Kidney glomerular epithelial cell (primary cell): ENCODE measurements at places on chromosomes 2 and 18.

DNA sequence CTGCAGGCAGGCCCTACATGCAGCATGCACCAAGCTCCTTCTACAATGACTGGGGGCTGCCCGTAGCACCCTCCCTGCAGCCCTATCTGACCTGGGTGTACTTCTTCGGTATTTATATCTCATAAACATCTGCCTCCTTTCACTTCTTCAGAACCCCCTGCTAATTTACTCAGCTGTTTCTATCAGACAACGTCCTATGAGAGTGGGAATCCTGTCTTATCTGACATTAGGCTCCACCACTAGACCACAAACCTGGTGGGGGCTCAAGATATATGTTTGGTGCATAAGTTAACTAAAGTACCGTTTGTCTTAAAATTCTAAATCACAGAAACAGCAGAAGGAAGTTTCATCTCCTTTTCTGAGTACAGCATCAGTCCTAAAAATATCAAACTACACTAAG lies 10.6 kb downstream of the HSBP1L1 start:
- no peak for DNase-seq

- no peak for DNase-seq
These were observed 24.9 kb downstream of the FHL2 start for GRCh38 chr2:105373895-105374401.

DNA sequence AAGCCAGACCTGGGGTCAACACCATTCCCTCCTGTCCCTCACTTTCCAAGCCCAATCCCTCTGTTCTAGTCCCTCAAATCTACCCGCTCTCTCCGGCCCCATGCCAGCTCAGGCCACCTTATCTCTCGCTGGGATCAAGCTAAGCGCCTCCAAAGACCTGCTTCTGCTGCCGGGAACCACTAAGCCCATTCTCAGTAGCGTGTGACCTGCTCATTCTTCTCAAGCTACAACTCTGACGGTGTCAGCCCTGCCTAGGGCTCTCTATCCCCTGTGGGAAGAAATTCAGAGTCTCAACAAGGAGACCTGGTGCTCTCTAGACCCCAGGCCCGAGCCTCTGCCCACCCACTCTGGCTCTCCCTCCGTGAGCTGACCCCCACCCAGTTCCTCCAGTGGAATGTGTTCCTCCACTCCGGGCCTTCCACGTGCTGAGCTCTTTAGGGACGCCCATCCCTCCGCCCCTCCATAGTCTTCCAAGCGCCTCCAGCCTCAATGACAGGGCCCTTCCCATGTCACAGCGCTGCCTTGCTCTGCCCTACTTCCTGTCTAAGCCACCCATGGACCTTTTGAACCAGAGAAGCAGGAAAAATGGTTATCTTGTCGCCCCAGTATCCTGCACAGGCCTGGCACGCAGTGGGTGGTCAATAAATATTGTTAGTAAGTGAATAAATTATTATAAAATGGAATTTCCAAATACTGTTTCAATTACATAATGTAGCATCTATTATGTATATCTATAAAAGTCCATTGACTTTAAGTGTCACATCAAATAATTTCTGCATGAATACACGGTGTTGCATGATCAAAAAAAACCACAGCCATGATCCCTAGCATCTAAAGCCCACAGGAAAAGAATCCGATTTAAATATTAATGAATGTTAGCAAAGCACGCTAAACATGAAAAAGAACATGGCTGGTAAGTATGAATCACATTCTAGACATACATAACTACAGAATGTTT lies 127.6 kb downstream of the ZNF516 start:
- DNase-seq: no peak

DNA sequence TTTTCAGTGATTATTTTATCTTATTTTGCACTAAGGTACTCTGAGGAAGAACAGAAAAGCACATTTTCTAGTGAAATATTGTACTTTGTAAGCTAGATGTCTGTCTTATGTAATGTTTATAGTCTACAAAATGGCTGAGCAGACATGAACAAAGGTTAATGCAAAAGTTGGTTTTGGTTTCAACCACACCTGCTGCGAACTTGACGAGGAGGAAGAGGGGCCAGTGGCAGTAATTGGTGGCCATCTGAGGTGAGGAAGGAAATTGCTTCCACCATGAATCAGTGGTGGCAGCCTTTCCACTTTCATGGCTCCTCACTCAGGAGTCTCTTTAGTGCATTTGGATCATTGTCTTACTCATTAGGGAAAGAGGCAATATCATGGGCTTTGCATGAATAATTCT lies 894.2 kb downstream of the CNTNAP5 start:
- no peak for DNase-seq

DNA sequence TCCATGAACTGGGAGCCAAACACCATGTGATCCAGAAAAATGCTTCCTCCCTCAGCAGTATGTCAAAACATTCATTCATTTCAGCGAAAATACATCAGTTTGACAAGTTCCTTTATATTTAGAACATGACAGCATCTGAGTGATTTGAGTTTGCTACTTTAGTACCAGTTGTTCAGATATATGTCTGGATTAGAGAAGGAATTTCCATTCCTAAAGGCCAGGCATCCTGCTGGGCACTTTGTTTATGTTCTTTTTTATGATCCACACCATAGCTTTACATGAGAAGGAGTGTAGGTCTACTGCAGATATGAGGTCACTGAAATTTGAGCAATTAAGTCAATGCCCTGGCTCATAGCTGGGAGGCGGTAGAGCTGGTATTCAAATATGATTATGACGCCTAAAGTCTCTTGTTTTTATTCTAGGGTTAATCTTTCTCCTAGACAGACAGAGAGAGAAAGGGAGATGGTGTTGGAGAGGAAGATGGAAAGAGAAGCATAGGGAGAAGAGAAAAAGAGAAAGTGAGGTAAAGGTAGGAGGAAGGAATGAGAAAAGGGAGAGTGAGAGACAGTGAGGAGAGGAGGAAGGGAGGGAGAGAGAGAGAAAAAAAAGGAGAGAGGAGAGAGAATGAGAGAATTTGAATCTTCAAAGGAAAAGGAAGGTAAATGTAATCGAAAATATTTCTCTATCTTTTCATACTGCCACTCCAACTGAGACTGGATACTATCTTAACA lies 839.5 kb upstream of the FANCL start:
- no peak for DNase-seq

DNA sequence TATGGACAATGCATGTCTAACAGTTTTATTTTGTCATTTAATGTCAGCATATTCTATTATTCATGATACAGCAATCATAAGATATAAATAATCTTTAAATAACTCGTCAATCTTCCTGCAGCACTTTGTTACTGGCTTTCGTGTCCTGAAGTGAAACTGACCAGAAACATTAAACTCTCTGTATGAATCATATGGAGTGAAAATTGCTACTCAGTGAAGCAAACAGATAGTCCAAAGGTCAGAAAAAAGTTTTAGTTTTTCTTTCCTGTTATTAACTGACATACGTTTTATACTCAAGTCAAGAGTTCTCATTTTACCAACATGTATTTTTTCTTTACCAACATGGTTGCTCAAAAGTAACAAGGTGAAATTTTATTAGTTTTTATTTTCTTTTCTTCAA lies 106.8 kb upstream of the GALNT5 start:
- peak; percentile 18 for DNase-seq

GRCh38 chr2:236939721-236940231 lies 145.9 kb upstream of the COPS8 start:
- DNase-seq: no peak

- DNase-seq: no peak
These were observed 7.8 kb downstream of the GLS start for GRCh38 chr2:190888449-190888848.

GRCh38 chr2:47167149-47167548 lies 12.0 kb upstream of the STPG4 start:
- no peak for DNase-seq

GRCh38 chr2:102872388-102872787 lies 110.6 kb downstream of the TMEM182 start:
- no peak for DNase-seq

- no peak for DNase-seq
These were observed 233.7 kb downstream of the TWIST2 start for GRCh38 chr2:239081622-239082021.

- DNase-seq: no peak
These were observed 18.6 kb downstream of the MBOAT2 start for GRCh38 chr2:8984855-8985254.

DNA sequence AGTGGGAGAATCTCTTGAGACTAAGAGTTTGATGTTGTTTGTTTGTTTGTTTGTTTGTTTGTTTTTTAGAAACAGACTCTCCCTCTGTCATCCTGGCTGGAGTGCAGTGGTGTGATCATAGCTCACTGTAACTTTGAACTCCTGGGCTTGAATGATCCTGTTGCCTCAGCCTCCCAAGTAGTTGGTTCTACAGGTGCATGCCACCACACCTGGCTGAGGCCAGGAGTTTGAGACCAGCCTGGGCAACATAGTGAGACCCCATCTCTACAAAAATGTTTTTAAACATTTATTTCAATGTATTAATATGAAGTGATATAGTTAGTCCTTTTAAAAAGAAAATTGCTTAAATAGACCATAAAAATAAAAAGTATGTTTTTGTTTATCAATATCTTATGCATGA lies 35.6 kb downstream of the MAP3K19 start:
- DNase-seq: no peak

- no peak for DNase-seq
These were observed 533 bp downstream of the CXCR4 start for GRCh38 chr2:136117391-136117841.

DNA sequence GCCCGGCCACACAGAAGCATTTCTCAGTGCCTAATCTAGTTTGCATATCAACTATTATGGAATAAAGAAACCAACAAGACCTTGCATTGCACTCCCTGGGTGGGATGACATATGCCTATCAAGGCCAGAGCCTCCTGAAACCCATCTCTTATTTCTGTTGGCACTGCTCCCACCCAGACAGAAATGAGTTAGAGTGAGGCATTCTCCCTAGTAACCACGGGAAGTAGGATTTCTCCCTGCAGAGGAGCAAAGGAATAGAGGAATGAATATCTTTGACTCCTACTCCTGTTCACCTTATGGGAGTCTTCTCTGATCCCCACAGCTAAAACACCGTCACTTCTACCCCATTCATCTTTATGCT lies 24.2 kb upstream of the SCYGR1 start:
- peak; percentile 45 for DNase-seq

DNA sequence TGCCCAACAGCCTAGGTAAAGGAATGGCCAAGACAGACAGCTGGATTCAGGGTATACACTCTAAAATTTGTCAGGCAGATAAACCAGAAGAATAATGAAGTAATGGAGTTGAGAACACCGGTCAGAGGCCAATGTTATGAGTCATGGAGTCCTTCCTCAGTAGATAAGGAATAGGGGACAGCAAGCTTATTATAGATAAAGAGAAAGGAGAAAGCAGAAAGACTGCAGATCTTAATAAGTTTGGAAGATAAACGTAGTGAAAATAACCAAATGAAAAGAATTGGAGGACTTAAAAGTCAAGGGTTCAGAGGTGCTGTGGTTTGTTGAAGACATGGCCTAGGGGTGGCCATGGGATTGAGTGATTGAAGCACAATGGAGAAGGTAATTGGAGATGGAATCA lies 63.5 kb upstream of the NFE2L2 start:
- no peak for DNase-seq

GRCh38 chr2:79855264-79856006 lies 342.6 kb downstream of the CTNNA2 start:
- DNase-seq: no peak

GRCh38 chr2:191150600-191151330 lies at the start of gene STAT4:
Gene STAT4, minus strand, starts transcription at chr2:191150994. Its CDS starts 2,791 bp downstream, at chr2:191148203.
- DNase-seq: no peak

- no peak for DNase-seq
These were observed 789.6 kb upstream of the SLC8A1 start for GRCh38 chr2:41241325-41242000.

DNA sequence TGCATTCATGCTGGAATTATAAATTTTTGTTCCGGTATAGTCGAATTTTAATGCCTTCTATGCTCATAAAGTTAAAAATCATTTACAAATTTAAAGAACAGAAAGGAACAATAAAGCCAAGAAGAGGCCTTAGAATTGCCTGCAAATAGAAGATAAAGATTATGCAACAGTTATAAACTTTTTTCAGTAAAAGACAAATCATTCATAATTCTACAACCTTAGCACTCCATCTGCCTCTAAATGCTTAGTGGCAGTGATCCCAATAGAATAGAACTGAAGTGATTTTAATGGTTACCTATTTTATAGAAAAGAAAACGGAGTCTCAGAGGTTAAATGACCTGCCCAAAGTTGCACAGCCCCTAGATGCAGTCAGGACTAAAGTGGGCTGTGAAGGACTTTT lies 211.2 kb downstream of the AGPS start:
- DNase-seq: no peak

- DNase-seq: no peak
These were observed 416.5 kb downstream of the SLC4A3 start for GRCh38 chr2:220043990-220044335.

DNA sequence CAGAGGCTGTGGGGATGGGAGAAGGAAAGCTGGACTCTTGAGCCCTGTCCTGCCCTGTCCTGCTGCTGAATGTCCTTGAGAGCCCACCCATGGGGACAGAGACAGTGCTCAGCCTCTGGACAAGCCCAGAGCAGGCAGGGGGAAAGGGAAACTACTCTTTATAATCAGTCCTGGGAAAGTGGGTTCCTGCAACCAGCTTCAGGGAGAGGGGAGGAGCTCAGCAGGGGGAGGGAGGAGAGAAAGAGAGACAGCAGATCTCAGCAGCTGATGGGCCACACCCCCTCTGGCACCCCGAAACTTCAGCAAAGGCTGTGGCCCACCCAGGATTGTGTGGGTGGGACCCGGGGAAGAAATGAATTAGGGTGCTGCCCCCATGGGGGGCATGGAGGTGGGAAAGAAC lies 11.6 kb downstream of the ECEL1 start:
- no peak for DNase-seq

DNA sequence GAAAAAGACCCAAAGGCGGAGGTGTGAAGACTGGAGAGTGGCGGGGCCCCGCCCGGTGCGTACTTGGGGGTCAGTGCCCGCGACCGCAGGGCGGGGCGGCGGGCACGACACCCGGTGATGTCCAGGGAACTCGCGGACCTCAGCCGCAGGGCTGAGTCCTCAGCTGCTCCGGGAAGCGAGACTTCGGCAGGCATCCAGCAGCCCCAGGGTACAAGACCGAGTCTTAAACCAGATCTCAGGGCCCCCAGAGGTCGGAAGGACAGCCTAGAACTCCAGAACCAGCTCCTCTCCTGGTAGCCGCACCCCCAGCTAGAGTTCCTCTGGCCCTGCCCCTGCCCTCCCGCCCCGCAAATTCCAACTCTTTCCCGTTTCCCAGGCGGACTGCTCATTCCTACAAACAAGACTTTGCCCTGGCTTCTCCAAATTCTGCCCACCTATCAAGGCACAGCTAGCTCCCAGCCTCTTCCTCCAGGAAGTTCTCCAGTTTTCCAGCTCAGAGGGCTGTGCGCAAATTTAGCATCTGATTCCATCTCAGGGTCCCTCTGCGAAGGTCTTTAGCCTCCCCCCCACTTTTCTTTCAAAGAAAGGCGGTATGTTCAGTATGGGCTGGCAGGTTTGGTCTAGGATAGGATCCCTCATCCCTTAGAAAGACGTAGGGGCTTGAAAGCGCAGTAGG lies 26.0 kb upstream of the NOTO start:
- DNase-seq: no peak

GRCh38 chr2:72095364-72095763 lies 52.3 kb downstream of the CYP26B1 start:
- no peak for DNase-seq

GRCh38 chr2:25983735-25984134 lies 1.4 kb upstream of the KIF3C start:
- DNase-seq: no peak
